ENCODE measurements at places on chromosomes 6 and 20. TPM values are rescaled to one million over a fixed set of nuclear protein-coding genes. Genes with fewer than 3 reads are reported as not detected.

CALHM4 gene
- total RNA-seq: not detected

DNA sequence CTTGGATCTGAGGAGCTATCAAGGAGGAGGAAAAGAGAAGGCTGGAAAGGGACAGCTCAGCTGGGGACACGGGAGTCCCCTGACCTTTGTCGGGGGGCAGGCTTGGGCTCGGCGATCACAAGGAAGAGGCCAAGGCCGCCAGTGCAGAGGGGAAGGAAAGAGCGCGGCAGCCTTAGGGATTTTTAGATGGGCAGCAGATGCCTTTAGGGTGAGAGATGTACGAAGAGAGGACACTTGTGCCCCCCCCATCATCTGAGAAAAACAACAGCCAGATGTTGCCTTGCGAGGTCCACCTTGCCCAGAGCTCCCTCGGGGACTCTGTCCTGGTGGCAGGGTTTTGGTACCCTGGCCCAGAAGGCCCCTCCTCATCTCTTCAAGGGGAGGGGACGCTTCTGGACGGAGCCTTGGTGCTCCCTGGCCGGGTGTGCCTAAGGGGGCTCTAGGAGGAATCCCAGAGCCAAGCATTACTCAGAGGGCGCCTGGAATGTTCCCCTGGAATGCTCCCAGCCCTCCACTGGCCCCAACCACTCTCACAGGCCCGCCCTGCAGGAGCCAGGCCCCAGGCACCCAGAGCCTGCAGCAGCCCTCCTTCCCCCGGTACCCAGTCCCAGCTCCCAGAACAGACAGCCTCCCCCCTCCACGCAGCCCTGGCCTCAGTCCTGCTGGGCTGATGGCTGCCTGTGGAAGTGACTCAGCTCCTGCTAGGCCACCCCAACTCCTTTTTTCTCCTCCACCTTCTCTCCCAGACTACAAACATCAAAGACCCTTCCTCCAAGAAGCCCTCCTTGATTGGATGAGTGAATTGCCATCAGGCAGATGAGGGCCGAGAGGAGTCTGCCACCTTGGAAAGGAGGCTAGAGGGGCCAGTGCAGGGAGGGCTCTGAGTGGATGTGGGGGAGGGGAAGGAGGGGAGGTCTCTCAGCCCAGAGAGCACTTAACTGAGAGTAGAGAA, 1.8 kb downstream of the ADAM33 start:
- no peak for DNase-seq

FOXF2 gene
- total RNA-seq: 0.08 TPM

SLC35F1 gene
- total RNA-seq: 0.13 TPM

KHDC1L gene
- total RNA-seq: not detected

- DNase-seq: no peak
Measured at GRCh38 chr20:54025251-54025771, 45.1 kb downstream of the BCAS1 start.

HCRTR2 gene
- total RNA-seq: not detected

BPIFA1 gene
- total RNA-seq: not detected

DNA sequence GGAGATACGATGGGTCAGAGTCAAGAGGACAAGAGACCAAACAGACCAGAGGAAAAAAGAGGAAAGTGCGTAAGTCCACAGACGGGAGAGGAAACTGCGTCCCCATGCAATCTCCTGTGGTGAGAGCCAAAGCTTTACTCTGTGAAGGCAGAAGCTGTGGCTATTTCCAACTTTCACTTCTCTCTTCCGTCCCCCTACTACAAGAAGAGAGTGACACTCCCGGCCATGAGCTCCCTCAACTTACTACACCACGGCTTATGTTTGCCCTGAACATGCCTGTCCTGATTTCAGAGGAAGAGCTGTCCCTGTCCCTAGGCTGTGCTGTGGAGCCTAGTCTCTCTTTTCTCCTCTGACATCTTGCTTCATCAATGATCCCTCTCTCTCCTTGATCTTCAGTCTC, 11.5 kb upstream of the SSR1 start:
- DNase-seq: no peak

DNA sequence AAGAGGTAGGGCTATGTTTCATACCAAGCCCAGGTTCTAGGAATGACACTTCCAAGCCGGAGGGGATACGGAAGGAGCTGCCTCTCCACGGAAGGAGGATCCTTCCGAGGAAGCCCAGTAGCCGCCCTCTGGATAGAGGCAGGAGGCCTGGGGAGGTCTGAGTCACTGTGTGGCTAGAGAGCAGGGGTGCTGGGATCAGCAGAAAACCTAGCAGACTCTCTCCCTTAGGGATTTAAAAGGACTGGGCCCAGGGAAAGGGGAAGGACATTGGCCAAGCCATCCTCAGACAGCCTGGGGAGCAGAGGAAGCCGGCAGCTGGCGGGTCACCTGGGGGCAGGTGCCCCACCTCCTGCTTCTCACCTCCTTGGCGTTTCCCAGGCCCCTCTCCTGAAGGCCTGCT, 36.6 kb upstream of the NFATC2 start:
- no peak for DNase-seq

OLIG3 gene
- not detected for total RNA-seq

GRCh38 chr6:144064402-144065212, 30.8 kb downstream of the SF3B5 start:
- peak; percentile 66 for DNase-seq

RNF8 gene
- 23.8 TPM for total RNA-seq

DNA sequence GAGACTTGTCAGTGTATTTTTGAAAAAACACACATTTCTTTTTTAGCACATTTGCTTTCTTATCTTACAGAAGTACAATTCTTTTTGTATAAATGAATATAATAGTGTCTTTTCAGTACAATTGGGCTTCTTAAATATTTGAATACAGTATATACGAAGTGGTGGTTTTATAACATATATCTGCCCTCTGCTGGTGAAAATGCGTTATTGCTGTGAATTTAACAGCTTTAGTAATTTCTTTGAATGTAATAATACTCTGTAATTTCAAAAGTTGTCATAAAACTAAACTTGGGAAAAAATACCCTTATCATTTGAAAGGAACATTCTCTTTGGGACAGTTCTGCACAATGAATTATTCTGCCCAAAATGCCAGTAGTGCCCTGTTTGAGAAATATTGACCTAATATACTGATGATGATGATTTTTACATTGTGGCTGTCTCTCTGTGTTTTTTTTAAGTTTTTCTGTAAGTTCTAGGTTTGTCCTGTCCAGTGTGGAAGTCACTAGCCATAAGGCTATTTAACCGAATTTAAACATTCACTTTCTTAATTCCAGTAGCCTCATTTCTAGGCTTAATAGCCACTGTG, 19.0 kb downstream of the SMAP1 start:
- DNase-seq: no peak

TREM2 gene
- total RNA-seq: not detected

DNA sequence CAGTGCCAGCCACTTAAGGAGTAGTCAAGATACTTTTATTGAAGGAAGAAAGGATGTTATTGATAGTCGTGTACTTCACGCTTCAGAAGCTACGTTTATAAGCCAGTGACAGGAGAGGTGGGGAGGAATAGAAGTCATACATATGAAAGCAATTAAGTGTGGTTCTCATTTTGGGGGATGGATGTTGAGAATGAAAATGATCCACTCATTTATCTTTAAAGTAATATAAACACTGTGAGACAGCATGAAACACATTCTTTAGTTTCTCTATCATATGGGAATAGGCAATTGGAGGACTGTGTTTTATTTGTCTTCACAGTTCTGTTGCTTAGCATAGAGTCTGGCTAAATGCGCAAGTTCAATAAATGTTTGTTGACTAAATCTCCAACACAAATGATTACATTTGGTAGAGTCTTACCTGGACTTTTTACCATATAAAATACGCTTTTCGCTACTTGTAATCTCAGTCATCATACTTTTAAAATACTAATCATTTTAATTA, 35.2 kb downstream of the AK9 start:
- no peak for DNase-seq

- DNase-seq: no peak
Measured at GRCh38 chr20:61913423-61914225, 152.1 kb downstream of the TAF4 start.

IMPG1 gene
- total RNA-seq: not detected

GRCh38 chr6:36657942-36658544, 20.5 kb upstream of the CDKN1A start:
- no peak for DNase-seq

GRCh38 chr6:167547751-167548150, 222.9 kb downstream of the TTLL2 start:
- DNase-seq: no peak

PI16 gene
- total RNA-seq: not detected

IYD gene
- total RNA-seq: not detected

- DNase-seq: no peak
Measured at GRCh38 chr20:50885068-50885467, 46.2 kb downstream of the ADNP start.

- no peak for DNase-seq
Measured at GRCh38 chr6:170165085-170165470, 125.8 kb downstream of the DLL1 start.

GRCh38 chr6:24979176-24979575, 43.4 kb upstream of the RIPOR2 start:
- DNase-seq: no peak

TAGAP gene
- 130 TPM for total RNA-seq

- no peak for DNase-seq
Measured at GRCh38 chr6:73030791-73031782, 194.2 kb downstream of the KHDC1L start.

DNA sequence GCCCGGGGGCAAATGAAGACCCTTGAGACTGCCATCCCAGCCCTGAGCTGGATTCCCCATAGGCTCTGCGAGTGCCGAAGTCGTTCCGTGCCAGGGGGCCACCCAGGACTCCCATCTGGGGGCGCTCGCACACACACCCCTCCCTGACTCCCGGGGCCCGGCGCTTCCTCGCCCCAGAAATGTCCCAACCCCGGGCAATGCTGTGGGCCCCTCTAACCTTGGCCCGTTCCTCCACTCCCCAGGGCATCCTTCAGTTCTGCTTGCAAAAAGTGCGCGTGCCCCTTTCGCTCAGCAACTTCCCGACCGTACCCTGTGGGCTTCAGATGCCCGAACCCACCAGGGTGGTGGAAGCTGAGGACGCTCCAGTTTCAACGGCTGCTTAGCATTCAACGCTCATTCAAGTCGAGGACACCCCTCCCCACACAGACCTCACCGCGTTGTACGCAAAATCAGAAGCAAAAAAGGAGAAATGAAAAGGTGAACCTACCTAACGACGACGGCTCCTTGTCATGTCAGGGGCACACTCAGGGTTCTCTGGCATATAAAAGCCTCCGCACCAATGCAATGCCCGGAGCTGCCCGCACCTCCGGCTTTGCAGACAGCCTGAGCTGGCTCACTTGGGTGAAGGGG, 25.3 kb downstream of the RIPOR2 start:
- DNase-seq: peak; percentile 24

- no peak for DNase-seq
Measured at GRCh38 chr6:52547647-52548352, 29.1 kb downstream of the TRAM2 start.

SLC22A1 gene
- total RNA-seq: 7.0 TPM

VGLL2 gene
- not detected for total RNA-seq

GRCh38 chr6:2245103-2245876, at the start of gene GMDS:
Gene GMDS, minus strand, starts transcription at chr6:2245605.
- DNase-seq: peak; percentile 76

DNA sequence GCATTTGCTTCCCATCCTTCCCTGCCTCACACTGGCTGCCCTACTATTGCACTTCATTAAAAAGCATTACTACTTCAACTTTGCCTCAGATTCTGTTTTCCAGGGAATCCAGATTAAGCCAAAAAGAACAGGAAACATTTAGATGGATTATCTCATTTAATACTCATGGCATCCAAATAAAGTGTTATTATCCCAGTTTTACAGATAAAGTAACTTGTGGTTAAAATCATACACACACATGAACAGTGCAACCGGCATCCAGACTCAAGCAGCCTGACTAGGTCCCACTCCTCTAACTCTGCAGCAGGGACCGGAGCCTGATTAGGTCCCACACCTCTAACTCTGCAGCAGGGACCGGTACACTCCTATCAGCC, 72.3 kb downstream of the GPR6 start:
- DNase-seq: no peak

DNA sequence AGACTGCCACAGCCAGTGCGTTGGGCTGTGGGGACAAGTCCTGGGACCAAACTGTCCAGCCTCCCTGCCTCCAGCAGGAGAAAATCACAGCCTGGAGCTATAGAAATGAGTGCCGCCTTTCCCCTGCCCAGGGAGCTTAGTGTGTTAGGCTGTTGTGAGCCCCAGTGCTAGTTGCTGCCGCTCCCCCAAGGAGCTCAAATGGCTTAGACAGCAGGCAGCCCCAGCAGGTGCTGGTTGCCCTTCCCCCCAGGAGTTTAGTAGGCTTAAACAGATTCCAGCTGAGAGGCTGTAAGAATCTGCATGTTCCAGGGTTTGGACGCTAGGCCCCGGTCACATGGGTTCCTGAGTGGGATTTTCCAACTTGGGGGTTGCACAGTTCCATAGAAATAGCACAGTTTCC, 27.2 kb upstream of the HMGN3 start:
- DNase-seq: no peak

DNA sequence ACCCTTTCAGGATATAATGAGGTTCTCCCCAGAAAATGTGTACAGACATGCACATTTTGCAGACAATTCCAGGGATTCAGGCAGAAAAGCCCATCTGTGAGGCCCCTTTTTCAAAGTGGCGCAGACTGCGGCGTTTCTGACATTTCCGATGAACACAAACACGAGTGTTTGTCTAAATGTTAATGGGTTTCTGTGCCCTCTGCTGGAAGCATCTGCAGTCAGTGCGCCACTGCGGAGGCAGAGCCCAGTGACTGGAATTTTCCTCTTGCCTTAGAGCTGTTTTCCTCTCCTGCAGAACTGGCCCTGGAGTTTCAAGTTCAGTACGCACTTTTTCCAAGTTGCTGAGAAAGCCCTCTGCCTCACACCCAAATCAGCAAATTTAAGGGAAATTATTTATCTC, 15.3 kb downstream of the ANKRD60 start:
- DNase-seq: no peak

GRCh38 chr6:170122651-170123050, 168.2 kb downstream of the DLL1 start:
- DNase-seq: no peak

DNA sequence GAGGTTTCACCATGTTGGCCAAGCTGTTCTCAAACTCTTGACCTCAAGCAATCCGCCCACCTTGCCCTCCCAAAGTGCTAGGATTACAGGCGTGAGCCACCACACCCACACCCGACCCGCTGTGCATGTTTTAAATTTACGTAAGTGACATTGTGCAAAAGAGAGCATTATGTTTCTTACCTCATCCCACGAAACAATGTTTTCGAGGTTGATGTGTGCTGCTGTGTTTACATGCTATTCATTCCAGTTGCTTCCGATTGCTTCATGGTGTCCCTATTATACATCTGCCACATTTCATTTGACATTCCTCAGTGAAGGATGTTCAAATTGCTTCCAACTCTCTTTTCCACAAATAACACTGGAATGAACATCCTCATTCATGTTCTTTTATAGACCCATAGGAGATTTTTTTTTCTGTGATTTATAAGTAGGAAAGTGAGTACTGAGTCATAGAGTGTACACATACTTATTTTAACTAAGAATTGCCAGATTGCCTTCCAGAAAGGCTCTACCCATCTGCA, 403.9 kb upstream of the JARID2 start:
- DNase-seq: no peak

DNA sequence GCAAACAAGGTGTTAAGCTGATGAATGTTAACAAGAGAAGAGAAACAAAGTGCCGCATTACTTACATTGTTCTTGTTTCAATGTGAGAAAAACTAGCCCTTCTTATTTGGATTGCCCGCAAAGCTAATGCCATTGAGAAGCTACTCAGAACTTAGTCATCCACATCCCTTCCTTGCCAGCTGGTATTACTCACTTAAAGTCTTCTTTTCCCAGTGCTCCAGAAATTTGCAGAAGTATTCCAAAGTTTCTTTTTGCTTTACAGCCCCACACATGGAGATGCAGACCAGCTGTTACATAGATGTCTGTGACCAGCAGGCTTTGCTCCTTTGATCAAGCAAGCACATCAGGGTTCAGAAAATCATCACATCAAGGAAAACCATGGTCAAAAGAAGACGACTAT, 529.0 kb downstream of the TBC1D32 start:
- no peak for DNase-seq
